ENCODE measurements at places on chromosomes 1 and 21.

- DNase-seq: no peak
Measured at GRCh38 chr1:85582687-85583591, 2.4 kb downstream of the CCN1 start.

DNA sequence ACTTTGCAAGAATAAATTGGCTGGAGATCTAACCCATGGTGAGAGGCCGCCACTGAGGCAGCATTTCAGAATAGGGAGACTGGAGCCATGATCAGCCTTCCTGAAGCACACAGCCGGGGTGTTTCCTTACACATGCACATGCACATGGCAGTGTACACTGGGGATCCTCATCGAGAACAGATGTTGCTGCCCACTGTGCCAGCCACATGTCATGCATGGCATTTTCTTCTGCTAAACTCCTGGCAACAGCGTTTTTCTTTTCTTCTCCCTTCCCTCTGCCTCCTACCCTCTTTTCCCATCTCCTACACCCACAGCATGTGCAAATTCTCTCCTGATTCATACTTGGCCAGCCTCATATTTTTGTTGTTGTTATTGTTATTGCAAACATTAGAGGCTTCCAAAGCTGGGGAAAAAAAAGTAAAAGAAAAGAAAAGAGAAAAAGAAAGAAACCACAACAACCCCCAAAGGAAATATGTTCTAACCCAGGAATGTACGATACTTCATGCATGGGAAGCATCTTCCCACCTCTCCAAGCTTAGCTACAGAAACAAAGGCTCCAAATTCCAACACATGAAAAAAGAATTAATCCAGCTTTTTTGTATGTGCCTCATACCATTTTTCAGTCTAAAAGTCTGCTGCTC, 344.0 kb downstream of the ASTN1 start:
- DNase-seq: no peak

GRCh38 chr1:19339214-19339861, 27.2 kb downstream of the SLC66A1 start:
- no peak for DNase-seq

DNA sequence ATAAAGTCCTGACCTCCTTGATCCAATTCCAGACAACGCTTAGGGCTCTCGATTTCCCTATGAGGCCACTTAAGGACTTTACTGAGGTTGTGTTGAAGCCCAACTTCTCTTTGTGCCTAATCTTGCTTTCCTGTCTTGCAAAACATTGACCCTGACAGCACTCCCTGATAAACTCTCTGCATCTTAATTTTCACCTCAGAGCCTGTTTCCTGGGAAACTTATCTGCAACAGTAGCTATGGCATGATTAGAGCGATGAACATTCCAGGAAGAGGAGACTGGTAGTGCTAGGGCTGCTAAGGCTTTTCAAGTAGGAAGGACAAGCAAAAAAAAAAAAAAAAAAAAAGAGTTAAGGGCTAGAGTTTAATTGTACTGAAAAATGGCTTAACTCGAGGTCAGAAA, 118.9 kb downstream of the RGS21 start:
- no peak for DNase-seq

- DNase-seq: no peak
Measured at GRCh38 chr1:93124556-93125355, 45.7 kb downstream of the MTF2 start.

GRCh38 chr1:170318736-170319135, 173.0 kb downstream of the NTMT2 start:
- no peak for DNase-seq

- no peak for DNase-seq
Measured at GRCh38 chr1:230385930-230386329, 40.2 kb downstream of the PGBD5 start.

GRCh38 chr1:8551057-8551456, 233.1 kb downstream of the SLC45A1 start:
- no peak for DNase-seq

DNA sequence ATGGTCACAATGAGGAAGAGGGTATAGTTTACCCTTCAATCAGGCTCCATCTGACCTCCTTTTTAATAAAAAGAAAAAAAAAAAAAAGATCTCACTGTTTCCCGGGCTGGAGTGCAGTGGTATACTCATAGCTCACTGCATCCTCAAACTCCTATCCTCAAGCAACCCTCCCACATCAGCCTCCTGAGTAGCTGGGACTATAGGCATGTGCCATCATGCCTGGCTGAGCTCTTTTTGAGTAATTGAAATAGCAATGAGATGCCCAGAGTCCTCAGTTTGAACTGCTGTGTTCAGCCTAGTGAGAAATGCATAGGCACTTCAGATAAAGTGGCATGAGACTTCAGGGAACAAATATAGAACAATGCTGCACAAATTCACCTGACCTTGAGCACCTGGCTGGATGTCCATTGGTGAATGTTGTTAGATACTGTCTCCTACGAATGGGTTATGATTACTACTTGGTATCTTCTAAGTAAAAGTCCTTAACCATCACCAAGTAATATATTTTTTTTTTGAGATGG, 67.6 kb downstream of the NR5A2 start:
- DNase-seq: no peak

GRCh38 chr1:187527346-187527745, 698.6 kb downstream of the PLA2G4A start:
- no peak for DNase-seq

GRCh38 chr1:24385160-24385940, 28.2 kb downstream of the STPG1 start:
- DNase-seq: no peak

DNA sequence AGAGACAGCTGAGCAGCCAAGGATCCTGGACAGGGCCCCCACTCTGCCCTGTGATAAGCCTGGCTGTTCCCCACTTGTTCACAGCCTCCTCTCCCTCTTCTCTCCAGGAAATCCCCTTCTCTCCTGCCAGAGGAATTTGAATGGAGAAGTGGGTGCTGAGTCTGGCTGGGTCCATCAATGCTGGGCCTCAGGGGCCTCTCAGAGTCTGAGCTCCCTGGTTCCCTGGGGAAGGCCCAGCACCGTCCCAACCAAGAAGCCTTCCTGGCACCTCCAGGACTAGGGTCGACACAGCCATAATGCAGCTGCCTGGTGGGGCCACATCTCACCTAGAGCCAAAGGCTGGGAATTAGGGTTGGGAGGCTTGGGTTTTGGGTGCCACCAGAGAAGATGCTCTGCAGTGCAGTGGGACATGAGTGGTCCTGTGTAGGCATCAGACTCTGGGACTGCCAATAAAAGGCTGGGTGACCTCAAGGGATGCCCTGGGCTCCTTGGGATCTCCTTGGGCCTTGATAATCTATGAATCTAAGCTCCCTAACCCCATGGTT, 2.5 kb downstream of the MYBPH start:
- no peak for DNase-seq

- DNase-seq: no peak
Measured at GRCh38 chr1:227140376-227140775, 177.9 kb downstream of the CDC42BPA start.

GRCh38 chr1:114359791-114360190, 151.2 kb downstream of the TRIM33 start:
- no peak for DNase-seq

GRCh38 chr1:21641967-21642739, 27.0 kb downstream of the RAP1GAP start:
- no peak for DNase-seq

DNA sequence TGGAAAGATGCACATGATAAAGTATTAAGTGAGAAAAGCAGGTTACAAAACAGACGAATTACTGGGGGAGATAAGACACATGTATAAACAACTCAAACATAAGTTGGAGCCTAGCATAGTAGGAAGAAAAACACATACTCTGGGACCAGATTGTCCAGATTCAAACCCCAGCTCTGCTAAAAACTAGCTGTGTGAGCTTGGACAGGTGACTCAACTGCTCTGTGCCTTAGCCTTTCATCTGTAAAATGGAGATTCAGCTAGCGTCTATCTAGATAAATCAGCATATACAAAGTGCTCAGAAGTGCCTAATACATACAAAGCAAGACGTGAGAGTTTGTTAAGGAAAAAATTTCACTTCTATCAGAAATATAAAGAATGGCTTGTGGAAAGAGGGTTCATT, 254.0 kb upstream of the POU3F1 start:
- DNase-seq: no peak

DNA sequence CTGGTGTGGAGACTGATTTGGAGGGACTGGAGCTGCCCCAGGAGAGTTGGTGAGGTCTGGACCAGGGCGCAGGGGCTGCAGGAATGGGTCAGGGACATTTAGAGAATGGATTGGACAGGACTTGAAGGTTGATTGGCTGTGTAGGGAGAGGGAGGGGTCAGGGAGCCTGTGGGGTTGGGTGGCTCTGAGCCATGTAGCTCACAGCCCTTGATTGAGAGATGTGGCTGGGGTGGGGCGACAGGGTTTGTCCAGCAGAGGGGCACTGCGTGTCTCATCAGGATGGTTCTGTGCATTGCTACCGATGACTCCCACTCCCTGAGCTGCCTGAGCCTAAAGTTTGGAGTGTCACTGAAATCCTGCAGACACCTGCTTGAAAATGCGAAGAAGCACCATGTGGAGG, 12.1 kb downstream of the AZIN2 start:
- no peak for DNase-seq

GRCh38 chr1:46437723-46438122, 43.6 kb downstream of the FAAH start:
- no peak for DNase-seq

- peak; percentile 41 for DNase-seq
Measured at GRCh38 chr1:85019994-85020393, 23.1 kb upstream of the MCOLN2 start.

GRCh38 chr1:201693890-201694607, 134.9 kb upstream of the IPO9 start:
- no peak for DNase-seq

- no peak for DNase-seq
Measured at GRCh38 chr21:41954654-41955499, 1.1 kb upstream of the C2CD2 start.

- no peak for DNase-seq
Measured at GRCh38 chr1:203278885-203279406, 26.4 kb upstream of the BTG2 start.

DNA sequence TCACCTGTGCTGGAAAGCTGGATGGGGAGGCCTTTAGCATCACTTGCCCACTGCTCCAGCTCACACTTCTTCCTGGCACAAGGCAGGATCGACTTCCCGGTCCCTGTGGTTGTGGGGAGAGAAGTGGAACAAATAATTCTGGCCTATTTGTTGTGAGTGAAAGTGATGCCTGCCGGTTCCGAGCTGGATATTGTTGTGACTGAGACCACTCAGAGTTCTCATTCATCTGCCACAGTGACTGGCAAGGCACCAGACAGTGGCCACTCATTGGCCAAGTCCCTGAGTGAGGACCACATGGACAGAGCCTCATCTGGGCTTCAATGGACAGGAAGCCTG, 191.9 kb downstream of the PTPRU start:
- DNase-seq: no peak

GRCh38 chr1:63368131-63368530, 704 bp downstream of the ALG6 start:
- no peak for DNase-seq

DNA sequence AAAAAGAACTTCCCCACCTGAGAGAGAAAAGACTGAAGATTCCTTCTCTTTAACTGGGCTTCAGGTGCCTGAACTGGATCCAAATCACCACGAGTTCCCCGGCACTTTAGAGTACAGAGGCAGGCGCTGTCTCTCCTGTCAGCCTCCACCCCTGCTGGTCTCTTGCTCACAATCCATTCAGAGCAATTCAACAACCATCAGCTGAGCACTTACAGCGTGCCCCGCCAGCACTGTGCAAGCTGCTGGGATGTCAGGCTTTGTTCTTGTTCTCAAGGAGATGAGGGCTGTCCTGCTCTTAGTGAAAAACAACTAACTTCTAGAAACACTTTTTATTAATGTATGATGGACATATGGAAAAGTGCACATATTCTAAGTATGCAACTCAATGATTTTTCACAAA, 68.7 kb upstream of the VAMP3 start:
- DNase-seq: no peak

DNA sequence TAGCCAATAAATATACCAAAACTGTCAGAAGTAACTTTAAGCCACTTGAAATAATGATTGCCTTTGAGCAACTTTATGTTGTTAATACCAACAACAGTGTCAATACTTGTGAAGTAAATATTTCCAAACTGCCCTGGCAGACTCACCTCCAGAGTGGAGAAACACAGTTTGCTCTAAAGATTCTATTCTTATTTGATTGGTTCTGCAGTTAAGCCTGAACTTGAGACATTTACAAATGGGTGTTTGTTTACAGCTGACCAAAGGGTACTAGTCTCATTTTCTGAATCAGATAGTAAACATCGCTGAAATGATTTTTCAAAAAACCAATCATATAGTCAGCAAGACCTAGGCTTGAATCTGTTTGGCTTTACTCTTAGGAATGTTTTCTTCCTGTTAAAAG, 1.3 kb upstream of the MYOC start:
- no peak for DNase-seq

GRCh38 chr1:82377201-82377884, 576.6 kb downstream of the ADGRL2 start:
- no peak for DNase-seq

- no peak for DNase-seq
Measured at GRCh38 chr1:1032424-1032823, 12.5 kb downstream of the AGRN start.

DNA sequence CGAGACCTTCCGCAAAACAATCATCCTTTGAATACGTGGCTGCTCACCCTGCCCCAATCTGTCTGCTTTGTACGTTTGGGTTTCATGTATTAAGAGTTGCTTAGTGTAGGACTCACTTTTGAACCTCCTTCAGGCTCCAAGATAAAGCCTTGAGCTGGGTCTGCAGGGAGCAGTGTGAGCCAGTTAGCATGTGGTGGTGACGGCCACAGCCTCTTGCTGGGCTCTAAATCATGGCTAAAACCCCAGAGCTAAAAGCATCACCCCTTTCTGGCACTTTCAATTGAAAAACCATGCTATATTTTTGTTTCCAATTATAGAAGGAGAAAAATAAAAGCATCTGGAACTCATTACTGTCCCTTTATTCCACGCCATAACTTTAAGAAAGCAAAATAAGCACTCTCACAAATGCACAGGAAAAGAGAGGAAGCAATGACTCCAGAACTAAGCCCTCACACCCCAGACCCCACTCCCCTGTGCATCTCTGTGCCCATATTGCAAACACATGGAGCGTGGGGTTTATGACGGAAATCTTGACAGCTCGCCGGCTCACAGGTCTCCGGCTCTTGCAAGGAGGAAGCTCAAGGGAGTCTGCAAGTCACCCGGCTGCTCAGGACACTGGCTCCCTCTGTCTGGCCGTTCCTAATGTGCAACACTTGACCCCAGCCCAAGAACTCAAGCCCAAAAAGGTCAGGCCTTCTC, 135.5 kb downstream of the MIS18A start:
- peak; percentile 32 for DNase-seq
